ENCODE measurements at places on chromosomes 4 and X.

GRCh38 chr4:185721190-185722028 lies 90.6 kb downstream of the SORBS2 start:
- DNase-seq, result no peak
- H3K36me3 ChIP-seq, result no peaks in the 10 kb centered on the region
- H3K27me3 ChIP-seq, result no peaks in the 10 kb centered on the region
- H3K4me3 ChIP-seq, result no peak overlapping the region
- H3K27ac ChIP-seq, result peak overlapping the region; percentile 40

- H3K27me3 ChIP-seq, result no peaks in the 10 kb centered on the region
- no peaks in the 10 kb centered on the region for H3K4me1 ChIP-seq
- no peak for DNase-seq
- no peak overlapping the region for H3K4me3 ChIP-seq
Measured at GRCh38 chr4:118344801-118345200, 8.0 kb downstream of the PRSS12 start.

DNA sequence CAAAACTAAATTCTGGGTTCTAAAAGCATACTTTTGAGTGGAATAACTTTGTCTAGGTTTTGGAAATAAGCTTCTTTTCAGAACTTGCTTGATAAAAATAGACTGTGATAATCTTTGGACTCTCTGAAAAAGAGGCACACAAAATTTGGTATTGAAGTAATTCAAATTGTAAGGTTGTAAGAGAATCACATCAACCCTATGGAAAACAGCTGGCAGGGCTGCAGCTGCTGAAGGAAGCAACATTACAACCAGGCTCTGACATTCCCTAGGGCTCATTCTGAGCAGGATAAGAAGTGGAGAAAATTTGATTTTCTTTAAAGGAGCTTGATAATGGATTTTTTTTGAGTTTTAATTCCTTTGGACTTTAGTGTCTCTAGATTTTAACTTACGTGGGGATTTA lies 147.6 kb downstream of the FSTL5 start:
- H3K27ac ChIP-seq, result no peak overlapping the region
- no peaks in the 10 kb centered on the region for H3K4me1 ChIP-seq
- no peaks in the 10 kb centered on the region for H3K36me3 ChIP-seq
- no peak overlapping the region for H3K4me3 ChIP-seq
- DNase-seq, result no peak
- no peaks in the 10 kb centered on the region for H3K27me3 ChIP-seq

DNA sequence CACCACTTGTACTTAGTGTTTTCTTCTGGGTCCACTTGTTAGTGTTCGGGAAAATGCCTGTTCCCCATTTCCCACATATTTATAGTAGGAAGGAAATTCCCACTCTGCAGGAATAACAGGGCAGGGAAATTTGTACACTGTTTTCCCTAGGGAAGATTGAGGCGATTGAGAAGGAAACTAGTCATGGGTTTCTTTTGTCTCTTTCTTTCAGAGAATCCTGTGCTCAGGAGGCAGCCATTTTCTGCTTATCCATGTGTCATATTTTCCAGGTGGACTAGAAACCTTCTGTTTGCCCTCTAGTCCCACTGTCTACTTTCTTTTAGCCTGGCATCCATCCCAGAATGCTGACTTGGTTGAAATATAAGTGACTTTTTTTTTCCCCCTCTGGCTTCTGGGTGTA lies 299.1 kb upstream of the ANKRD50 start:
- H3K4me1 ChIP-seq, result no peaks in the 10 kb centered on the region
- no peaks in the 10 kb centered on the region for H3K27me3 ChIP-seq
- no peaks in the 10 kb centered on the region for H3K36me3 ChIP-seq
- DNase-seq, result no peak
- no peak overlapping the region for H3K4me3 ChIP-seq
- no peak overlapping the region for H3K27ac ChIP-seq

DNA sequence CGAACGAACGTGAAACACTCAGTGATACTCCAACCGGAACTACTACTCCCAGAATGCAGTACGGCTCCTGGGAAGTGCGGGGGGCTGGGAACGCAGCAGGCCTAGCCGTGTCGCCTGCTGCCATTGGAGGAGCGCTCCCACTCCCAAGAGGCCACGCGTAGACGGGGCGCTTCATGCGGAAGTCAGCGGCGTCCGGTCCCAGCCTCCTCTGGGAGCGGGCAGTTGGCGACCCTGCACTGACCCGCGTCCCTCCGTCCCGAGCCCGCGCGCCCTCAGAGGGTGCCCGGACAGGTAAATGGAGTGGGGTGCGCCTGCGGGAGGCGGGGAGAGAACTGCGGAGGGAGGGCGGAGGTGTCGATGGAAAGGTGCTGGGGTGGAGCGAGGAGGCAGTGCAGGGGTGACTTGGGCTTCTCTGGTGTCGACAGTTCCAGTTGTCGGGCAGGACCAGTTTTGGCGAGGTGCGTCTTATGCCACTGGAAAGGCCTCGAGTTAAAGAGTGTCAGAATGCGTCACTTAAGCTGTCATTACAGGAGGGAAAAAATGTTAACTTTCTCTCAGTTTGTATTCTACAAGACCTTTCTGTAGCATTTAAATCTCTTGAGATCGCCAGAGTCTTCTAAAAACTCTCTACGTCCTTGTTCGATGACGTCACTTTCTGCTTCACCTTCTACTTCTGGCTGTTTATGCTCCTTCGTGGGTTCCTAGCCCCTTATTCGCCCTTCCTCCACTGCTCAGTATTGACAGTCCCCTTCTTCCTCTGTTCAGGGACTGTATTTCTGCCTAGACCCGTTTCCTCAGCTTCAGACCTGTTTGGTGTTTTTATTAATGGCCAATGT lies at the start of gene VAMP7:
Gene VAMP7, plus strand, starts transcription at position 188 of the 836 bp plus-strand sequence. CDS start 8,122 bp downstream, outside the sequence.
- no peaks in the 10 kb centered on the region for H3K4me1 ChIP-seq
- DNase-seq, result peak; percentile 66
- peak within 1 kb of the TSS; percentile 63 for H3K4me3 ChIP-seq
- no peaks in the 10 kb centered on the region for H3K27me3 ChIP-seq
- peak within 1 kb of the TSS; percentile 84 for H3K27ac ChIP-seq

DNA sequence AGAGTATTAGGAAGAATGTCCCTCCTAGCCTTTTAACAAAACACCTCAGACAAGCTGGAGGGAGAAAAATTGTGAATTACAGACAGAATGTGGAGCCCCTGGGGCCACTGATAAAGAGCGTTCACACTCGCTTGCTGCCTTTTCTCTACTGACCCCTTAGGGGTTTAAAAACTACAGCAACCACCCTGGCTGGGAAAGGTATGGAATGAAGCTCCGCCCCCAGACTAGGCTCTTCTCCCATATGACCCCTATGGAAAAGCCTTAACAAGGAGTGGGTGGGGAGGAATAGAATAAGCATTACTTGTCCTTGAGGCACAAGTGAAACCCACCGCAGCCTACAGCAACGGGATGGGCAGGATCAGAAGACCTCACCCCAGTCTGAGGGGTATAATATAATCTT lies 26.3 kb downstream of the ANKRD50 start:
- H3K27ac ChIP-seq, result peak overlapping the region; percentile 7
- H3K36me3 ChIP-seq, result no peaks in the 10 kb centered on the region
- DNase-seq, result no peak
- no peaks in the 10 kb centered on the region for H3K4me1 ChIP-seq
- H3K4me3 ChIP-seq, result no peak overlapping the region

GRCh38 chr4:42709392-42710065 lies 52.6 kb upstream of the ATP8A1 start:
- H3K36me3 ChIP-seq, result no peaks in the 10 kb centered on the region
- H3K4me1 ChIP-seq, result no peaks in the 10 kb centered on the region
- H3K27me3 ChIP-seq, result no peaks in the 10 kb centered on the region
- no peak overlapping the region for H3K27ac ChIP-seq
- no peak for DNase-seq

GRCh38 chr4:127069675-127070074 lies 563.1 kb upstream of the INTU start:
- no peak for DNase-seq
- no peaks in the 10 kb centered on the region for H3K36me3 ChIP-seq
- no peaks in the 10 kb centered on the region for H3K27me3 ChIP-seq
- no peak overlapping the region for H3K4me3 ChIP-seq

DNA sequence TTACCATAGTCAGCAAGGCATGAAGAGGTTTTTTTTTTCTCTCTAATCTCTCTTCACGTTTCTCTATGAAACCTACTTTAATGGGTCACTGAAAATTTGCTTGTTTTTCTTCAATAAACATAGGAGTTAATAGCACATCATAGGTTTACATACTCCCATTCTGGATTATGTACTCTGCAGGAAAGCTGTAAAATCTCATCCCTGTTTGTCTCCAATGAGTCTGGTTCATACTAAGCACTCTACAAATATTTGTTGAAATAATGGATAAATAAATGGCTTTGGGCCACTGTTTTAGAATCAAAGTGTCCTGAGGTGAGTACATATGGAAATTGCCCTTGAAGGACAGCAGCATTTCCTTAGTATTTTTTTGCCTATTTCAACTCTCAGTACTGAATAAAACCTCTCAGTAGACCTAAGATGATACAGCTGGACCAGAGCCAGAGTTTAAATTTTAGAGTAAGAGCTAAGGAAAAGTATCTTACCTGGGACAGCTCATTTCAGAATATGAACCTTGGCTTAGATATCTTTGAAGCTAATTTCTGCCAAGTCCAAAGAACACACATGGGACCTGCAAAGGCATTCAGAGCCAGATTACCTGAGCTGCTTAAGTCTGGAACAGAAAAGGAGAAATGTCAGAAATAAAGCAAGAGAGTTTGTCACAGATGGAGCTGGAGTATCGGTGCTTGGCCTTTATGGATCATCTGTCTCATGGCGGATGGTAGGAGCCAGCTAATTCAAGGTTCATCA lies 34.4 kb downstream of the PF4 start:
- H3K4me1 ChIP-seq, result no peaks in the 10 kb centered on the region
- no peaks in the 10 kb centered on the region for H3K36me3 ChIP-seq
- no peak overlapping the region for H3K27ac ChIP-seq
- no peak overlapping the region for H3K4me3 ChIP-seq

DNA sequence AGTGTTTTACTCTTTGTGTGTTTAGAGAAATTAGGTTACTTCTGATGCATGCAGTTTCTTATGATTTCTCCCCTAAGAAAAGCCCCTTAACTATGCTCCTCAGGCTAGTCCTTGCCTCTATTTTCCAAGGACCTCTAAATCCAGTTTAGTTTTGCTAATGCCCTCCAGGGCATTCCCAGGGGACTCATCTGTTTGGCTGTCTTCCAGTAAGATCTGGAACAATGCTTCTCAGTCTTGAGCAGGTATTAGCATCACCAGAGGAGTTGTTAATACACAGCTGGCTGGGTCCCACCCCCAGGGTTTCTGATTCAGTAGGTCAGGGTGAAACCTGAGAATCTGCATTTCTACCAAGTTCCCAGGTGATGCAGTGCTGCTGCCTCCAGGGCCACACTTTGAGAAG lies 56.9 kb downstream of the OTC start:
- H3K4me3 ChIP-seq, result no peak overlapping the region
- H3K4me1 ChIP-seq, result no peaks in the 10 kb centered on the region
- no peaks in the 10 kb centered on the region for H3K36me3 ChIP-seq
- H3K27me3 ChIP-seq, result peaks cover 7% of the 10 kb centered on the region
- no peak for DNase-seq

- no peak overlapping the region for H3K4me3 ChIP-seq
- no peak overlapping the region for H3K27ac ChIP-seq
- no peaks in the 10 kb centered on the region for H3K27me3 ChIP-seq
- DNase-seq, result no peak
- no peaks in the 10 kb centered on the region for H3K4me1 ChIP-seq
Measured at GRCh38 chr4:107897823-107898222, 33.5 kb upstream of the CYP2U1 start.

DNA sequence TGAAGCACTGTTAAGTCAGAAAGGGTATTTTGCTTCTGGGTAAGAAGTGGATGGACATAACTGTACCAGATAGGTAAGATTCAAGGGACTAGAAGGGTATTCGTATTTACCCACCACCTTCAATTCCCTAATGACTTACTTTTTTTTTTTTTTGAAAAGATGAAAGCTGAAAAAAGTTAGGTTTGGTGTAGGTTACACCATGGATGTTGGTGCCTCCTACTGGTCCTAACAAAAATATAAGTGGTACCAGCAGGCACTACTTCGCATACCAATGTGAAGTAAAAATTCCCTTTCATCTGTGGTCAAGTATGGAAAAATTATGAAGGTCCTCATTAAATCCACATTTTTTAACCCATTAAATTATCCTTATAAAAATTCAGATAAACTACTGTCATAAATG lies 7.2 kb downstream of the ANKRD17 start:
- no peak for DNase-seq
- peaks cover 4% of the 10 kb centered on the region for H3K36me3 ChIP-seq
- H3K4me1 ChIP-seq, result no peaks in the 10 kb centered on the region
- H3K27me3 ChIP-seq, result no peaks in the 10 kb centered on the region
- H3K27ac ChIP-seq, result no peak overlapping the region

GRCh38 chr4:24845902-24846301 lies 50.5 kb downstream of the SOD3 start:
- H3K36me3 ChIP-seq, result peaks cover 26% of the 10 kb centered on the region
- no peak for DNase-seq
- H3K27ac ChIP-seq, result no peak overlapping the region
- no peaks in the 10 kb centered on the region for H3K27me3 ChIP-seq
- no peak overlapping the region for H3K4me3 ChIP-seq

- H3K36me3 ChIP-seq, result no peaks in the 10 kb centered on the region
- no peak for DNase-seq
- no peak overlapping the region for H3K4me3 ChIP-seq
- no peaks in the 10 kb centered on the region for H3K27me3 ChIP-seq
- H3K27ac ChIP-seq, result no peak overlapping the region
Measured at GRCh38 chr4:80466618-80467017, 131.1 kb downstream of the CFAP299 start.

- no peak for DNase-seq
- no peaks in the 10 kb centered on the region for H3K36me3 ChIP-seq
- H3K4me1 ChIP-seq, result no peaks in the 10 kb centered on the region
- no peak overlapping the region for H3K4me3 ChIP-seq
- no peak overlapping the region for H3K27ac ChIP-seq
- H3K27me3 ChIP-seq, result no peaks in the 10 kb centered on the region
Measured at GRCh38 chr4:153001626-153002025, 65.5 kb downstream of the FHDC1 start.

- H3K27me3 ChIP-seq, result no peaks in the 10 kb centered on the region
- no peak for DNase-seq
- no peaks in the 10 kb centered on the region for H3K4me1 ChIP-seq
- peak within 1 kb of the TSS; percentile 10 for H3K4me3 ChIP-seq
- H3K27ac ChIP-seq, result no peak within 1 kb of the TSS
Measured at GRCh38 chrX:107205770-107206696, at the start of the genes DNAAF6 and NUP62CL. Gene DNAAF6 (plus strand): TSS chrX:107206611. CDS start chrX:107212876, 6,265 bp downstream. Gene NUP62CL (minus strand): TSS chrX:107206433. CDS start chrX:107175146, 31,287 bp downstream.

- H3K36me3 ChIP-seq, result no peaks in the 10 kb centered on the region
- H3K27ac ChIP-seq, result peak overlapping the region; percentile 39
- no peaks in the 10 kb centered on the region for H3K27me3 ChIP-seq
- H3K4me1 ChIP-seq, result peaks cover 62% of the 10 kb centered on the region
- no peak for DNase-seq
- no peak overlapping the region for H3K4me3 ChIP-seq
Measured at GRCh38 chr4:143351149-143351691, 14.5 kb downstream of the GAB1 start.

Data from tibial nerve (tissue), 4 donors.